Activated T-helper 1 cell treated with anti-CD3 and anti-CD28 coated beads, Interleukin-2, amount 50 U/mL, for 16 hours (primary cell): ENCODE measurements at places on chromosomes 16 and 17.

DNA sequence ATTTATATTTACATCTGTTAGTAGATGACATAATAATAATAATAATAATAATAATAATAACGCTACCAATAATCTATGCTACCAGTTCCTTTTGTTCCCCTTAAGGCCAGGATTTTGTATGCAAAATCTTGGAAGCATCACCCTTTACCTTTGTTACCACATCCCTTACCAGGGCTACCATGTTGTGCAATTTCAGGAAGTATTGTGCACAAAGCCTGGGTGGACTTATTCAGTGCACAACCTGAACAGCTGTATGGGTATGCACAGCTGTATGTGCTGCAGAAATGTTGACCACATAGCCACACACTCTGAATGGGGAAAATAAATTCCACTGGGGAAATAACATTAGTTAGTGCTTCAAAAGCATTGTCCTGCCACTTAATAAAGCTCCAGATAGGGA lies 19.9 kb upstream of the CALB2 start:
- DNase-seq = no peak

DNA sequence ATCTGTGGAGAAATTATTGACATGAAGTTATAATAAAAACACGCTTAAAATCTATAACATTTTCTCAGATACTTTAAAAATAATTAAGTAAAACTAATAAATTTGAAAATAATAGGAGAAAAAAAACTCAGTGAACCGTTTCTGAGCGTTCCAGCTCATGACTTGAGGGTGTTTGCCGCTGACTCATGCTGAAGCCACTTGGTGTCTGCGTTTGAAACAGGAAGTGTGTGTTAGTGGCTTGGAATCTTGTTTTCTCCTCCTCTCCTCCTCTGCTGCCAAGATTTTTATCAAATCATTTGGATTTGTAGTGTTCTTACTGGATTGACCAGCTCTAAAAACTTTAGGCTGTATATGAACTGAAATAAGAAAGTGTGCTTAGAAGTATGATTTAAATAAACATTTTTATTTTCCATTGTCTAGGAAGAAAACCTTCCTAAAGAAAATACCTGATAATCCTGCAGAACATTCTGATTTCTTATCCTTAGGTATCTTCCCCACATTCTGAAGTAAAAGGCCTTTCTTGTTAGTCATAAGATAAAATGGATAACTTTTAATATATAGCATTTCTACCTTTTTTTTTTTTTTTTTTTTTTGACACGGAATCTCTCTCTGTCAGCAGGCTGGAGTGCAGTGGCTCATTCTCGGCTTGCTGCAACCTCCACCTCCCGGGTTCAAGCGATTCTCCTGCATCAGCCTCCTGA lies 30.8 kb downstream of the USP10 start:
- no peak for DNase-seq

DNA sequence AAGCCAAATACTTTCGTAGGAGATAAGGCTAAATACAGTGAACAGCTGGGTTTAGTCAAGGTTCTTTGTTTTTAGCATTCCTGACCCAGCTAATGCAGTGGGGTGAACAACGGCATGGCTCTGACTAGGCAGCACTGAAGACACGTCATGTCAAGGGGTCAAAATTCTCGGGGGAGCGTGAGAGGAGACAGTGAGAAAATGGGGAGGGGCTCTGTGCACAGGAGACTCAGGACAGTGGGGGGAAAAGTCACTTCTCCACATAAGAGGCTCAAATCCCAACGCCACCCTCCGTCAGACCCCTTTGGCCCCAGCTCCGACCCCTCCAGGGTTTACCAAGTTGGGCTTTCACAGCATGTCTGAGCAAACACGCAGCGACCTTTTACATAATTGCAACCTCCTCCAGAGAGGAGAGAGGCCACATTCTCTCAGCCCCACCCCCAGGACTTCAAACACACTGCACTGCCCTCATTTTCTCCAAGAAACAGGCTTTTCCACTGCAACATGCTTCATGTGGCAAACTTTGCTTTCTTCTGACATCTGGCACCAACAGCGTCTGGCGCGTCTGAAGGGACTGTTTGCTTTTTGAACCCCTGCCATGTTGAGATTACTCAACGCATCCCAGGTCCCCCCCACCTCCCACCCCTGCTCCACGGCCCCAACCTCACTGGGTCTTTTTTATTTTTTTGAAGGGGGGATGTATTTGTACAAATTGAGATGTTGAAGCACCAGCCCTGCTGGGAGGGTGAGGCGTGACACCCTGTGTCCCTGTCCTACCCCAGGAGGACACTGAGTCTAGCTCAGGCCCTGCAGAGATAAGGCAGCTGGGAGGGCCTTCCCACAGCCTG lies 30.0 kb downstream of the AXIN2 start:
- no peak for DNase-seq

GRCh38 chr16:86471896-86472295 lies 38.4 kb upstream of the FOXF1 start:
- no peak for DNase-seq

DNA sequence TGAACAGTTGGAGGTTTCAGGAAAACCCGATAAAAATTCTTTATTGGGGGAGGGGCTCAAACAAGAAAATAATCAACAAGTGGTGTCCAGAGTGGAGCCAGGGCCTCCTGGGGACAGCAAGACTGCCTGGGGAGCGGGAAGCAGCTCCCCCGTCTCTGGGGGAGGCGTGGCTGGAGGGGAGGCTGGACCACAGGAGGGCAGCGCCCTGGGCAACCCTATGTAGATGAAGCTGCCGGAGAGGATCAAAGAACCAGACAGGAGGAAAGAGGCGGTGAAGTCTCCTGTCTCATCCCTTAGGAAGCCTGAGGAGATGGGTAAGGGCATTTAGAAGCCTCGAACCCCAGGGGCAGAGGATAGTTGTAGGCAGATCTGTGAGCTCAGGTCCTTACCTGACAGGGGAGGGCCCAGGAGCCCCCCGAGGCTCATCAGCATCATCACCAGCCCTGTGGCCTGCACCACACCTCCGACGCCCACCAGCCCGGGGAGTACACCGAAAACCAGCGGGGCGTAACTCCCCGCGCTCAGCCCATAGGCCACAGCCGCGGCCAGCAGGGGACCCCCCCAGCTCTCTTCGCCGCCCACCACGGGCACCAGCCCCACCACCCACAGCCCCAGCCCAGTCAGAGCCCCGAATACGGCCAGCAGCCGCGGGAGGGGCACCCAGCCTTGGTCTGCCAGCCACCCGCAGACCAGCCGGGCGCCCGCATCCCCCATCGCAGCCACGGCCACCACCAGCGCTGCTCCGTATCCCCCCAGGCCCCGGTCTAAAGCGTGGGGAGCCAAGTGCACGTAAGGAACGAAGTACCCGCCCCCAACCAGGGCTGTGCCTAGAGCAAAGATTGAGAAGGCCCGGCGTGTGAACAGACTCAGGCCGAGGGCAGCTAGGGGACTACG lies 2.0 kb downstream of the SLC16A11 start:
- DNase-seq = no peak

GRCh38 chr17:56751145-56751738 lies 82.5 kb downstream of the C17orf67 start:
- DNase-seq = no peak

GRCh38 chr17:47184681-47185080 lies 4.4 kb downstream of the CDC27 start:
- no peak for DNase-seq

DNA sequence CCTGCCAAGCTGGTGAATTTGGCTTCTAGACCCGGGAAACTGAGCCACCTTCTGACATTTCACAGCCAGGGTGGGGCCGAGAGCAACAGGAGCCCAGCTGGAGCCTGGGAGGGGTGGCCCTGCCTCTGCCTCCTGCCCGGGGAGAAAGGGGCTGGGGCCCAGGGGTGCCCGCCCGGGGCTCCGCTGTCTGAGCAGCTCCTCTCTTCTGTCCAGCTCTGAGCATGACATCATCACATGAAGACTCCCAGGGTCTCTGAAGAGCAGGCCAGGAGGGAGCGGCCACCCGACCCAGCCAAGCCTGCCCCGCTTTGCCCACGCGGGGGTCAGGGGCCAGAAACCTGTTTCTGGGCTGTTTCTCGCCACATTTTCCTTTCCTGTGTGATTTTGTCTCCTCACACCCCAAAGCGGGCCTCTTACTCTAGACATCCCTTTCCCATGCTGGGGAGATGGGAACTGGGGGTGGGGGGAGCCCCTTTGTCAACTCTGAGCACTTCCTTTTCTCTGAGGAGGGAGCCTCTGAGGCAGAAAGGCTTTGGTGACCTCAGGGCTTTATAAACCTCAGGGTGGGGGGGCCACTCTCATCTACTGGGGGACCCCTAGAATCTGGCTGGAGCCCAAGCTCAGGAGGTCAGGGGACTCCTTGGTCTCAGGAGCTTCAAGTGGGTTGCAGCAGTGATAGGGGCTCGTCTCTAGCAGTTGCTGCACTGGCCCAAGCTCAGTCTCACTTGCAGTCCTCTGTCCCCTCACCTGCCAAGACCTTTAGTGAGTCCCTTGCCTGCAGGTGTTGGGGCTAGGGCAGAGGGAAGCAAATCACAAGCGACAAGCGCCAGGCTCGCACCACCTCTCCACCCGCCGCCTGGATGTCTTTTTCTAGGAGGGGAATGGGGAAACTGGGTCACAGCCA lies 7.6 kb downstream of the UBALD2 start:
- DNase-seq = no peak

- no peak for DNase-seq
Observed at GRCh38 chr16:61313931-61314330, 722.3 kb downstream of the CDH8 start.

DNA sequence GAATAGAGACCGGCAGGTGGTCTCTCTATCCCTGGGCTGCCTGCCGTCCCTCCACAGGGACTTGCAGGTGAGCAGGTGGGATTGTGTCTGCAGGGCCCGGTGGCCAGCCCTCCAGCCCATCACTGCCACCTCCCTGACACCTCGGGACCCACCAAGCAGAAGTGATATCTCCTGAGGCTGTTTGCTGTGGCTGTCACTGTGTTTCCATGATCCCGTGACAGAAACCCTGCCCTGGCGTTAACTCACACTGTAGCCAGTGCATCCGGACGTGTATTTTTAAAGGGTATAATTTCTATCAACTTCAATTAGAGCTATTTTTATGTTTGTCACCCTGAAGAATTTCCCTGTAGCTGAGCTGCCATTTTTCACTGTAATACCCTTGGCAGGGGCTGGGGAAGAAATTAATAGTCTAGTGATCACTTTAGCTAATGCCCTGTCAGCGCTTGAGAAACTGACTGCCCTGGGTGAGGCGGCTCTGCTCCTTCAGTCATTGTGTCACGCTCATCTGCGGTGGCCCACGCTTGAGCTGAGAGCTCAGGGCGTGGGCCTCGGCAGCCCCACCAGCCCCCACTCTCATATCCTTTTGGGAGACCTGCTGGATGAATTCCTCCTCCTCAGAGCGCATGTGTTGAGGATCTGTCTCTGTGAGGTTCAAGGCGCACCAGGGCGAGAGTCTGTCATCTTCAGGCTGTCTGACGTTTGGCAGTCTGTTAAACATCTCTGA lies 229.9 kb upstream of the CIBAR2 start:
- no peak for DNase-seq

GRCh38 chr16:20308801-20309590 lies 18.3 kb downstream of the GP2 start:
- no peak for DNase-seq

DNA sequence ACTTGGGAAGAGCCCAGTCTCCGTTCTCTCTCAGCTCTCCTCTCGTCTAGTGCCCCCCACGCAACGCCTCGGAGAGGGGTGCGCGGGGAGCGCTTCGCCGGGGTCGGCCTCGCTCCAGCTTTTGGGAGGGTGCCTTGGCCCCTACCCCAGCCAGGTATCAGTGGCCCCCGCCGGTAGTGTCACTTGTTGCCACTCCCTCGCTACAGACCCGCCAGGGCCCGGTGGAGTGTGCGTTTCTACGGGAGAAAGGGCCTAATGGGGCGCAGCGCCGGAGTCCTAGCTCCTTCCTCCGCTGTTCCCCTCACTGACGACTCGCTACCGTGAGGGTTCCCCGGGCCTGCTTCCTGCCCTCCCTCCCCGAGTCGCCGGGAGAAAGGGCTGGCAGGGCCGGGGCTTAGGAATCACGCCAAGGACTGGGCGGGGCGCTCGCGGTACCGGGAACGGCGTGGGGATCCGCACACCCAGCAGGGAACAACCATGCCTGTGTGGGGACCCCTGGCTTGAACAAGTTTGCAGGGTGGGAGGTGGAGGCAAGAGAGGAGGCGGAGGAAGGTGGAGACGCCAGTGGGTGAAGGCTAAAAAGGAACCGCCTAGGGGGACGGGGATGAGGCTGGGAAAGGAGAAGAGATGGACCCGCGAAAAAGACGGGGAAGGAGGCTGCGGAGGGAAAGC lies 997 bp upstream of the CDH11 start:
- no peak for DNase-seq

DNA sequence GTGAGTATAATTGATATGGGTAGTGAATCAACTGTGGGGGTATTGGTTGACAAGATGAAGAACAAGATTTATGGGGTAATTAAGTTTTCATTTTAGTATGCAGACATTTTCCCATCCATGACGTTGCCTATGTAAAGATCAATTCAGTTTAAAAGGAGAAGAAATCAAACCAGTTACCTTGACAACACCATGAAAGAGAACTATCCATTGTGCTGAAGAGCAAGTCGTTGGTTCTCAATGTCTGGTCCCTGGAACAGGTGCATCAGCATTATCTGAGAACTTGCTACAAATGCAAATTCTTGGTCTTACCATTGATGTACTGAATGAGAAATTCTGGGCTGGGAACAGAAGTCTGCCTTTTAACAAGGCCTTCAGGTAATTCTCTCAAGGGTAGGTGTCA lies 801 bp upstream of the OR4D2 start:
- no peak for DNase-seq

GRCh38 chr17:3727041-3727440 lies 3.3 kb downstream of the HASPIN start:
- no peak for DNase-seq

- DNase-seq = no peak
Observed at GRCh38 chr17:9890124-9890523, 14.9 kb downstream of the RCVRN start.

GRCh38 chr16:75288181-75288580 lies 36.8 kb upstream of the BCAR1 start:
- no peak for DNase-seq

DNA sequence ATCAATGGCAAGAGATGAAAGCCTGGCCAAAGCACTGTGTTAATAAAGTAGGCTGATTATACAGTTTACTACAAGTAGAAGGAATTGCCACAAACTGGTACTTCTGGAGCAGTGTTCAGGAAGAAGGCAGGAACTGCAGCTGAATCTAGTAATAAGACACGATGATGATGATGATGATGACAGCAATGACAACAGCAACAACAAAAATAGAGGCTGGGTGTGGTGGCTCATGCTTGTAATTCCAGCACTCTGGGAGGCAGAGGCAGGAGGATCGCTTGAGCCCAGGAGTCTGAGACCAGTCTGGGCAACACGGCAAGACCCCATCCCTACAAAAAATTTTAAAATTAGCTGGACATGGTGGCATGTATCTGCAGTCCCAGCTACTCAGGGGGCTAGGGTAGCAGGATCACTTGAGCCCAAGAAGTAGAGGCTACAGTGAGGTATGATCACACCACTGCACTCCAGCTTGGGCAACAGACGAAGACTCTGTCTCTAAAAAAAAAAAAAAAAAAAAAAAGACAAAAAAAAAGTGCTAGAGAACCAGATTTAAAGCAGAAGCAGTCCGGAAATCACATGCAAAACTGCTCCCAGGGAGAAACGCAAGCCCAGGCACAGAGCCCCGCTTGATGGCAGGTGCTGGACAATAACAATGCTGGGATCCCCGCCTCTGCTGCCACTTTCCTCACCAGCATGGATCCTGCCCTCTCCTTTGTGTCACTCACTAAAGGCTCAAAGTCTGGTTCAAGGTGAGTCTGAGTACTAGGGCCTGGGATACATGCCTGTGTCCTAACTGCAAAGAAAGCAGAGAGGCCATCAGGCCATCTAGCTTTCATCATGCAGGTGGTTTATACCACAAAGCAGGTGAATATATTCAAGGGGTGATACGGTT lies 44.8 kb downstream of the CPPED1 start:
- DNase-seq = no peak
